Esophagus squamous epithelium (tissue), 5 donors: ENCODE measurements at places on chromosomes 13 and 19. TPM values are rescaled to one million over a fixed set of nuclear protein-coding genes. Genes with fewer than 3 reads are reported as not detected.

The SRRM5 gene
- not detected for total RNA-seq

The RNF113B gene
- not detected for total RNA-seq

The ACER1 gene
- total RNA-seq = 1.7 TPM

DNA sequence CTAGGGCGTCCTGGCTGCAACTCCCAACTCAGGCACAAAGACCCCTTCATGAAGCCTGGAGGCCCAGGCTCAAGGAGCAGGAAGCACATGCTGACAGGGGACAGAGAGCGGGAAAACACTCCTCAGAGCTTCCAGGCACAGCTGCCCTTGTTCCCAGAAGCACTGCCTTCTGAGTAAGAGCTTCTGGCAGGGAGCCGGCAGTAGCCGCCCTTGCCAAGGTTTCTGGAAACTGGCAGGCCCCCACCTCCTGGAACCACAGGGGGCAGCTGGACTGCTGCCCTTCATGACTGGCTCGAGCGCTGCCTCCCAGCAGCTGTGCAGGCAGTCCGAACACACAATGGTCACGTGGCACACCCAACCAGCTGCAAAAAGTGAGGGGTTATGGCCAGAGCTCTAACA lies 33.6 kb upstream of the EPHX3 start:
- peaks cover 35% of the 10 kb centered on the region for H3K4me1 ChIP-seq
- no peak overlapping the region for H3K4me3 ChIP-seq
- peaks cover 100% of the 10 kb centered on the region for H3K36me3 ChIP-seq
- H3K27ac ChIP-seq = peak overlapping the region; percentile 23
- no peak for DNase-seq
- no peaks in the 10 kb centered on the region for H3K27me3 ChIP-seq

DNA sequence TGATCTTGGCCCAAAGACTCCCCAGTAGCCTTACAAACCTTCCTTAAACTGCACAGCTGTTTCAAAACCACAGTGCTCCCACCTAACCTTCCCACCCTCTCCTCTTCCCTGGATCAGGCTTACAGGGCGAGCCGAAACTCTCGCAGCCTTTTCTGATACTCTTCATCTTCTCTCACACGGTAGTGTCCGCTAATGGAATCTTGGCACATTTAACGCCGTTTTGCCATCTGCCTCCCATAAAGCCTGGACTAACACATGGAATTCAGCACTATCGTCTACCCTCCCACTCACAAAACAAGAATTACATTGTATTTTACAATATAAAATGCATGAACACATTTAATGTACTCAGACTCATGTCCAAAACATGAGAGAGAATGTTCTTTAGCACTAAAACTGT lies 135.9 kb downstream of the RAP2A start:
- no peak overlapping the region for H3K4me3 ChIP-seq
- no peak overlapping the region for H3K27ac ChIP-seq
- no peaks in the 10 kb centered on the region for H3K27me3 ChIP-seq
- H3K4me1 ChIP-seq = peaks cover 17% of the 10 kb centered on the region

The ZNF382 gene
- total RNA-seq = 4.4 TPM

DNA sequence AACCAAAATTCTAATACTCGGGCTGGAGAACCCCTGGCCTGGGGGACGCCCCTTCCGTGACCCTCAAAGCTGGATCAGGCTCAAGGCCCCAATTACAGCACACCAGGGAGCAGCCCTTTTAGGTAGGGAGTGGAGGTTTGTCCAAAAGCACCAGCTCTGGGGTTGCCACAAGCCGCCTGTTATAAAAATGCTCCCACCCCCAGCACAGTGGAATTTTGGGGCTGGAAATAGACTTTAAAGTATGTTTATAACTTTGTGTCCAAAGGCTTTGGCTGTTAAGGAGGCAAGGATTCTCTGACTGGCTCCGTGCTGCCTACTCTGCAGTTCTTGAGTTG lies 564 bp upstream of the GMIP start:
- DNase-seq = no peak
- H3K4me1 ChIP-seq = peaks cover 5% of the 10 kb centered on the region
- H3K4me3 ChIP-seq = peak overlapping the region; percentile 69

DNA sequence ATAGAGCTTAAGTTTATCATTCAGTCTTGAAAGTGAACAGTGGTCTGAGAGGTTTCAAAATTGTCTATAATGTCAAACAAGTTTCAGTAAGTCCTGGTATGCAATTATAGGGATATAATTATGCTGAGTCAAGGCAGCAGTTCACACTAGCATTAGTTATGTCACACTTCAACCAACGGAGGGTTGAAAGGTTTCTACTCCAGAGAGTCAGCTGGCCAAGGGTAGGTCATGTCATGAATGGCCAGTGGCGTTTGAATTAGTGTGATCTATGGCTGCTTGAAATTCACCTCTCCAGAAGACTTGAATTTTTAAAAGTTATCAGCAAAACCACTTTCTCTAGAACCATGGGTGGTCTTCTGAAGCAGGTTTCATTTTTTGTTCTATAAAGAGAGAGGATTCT lies 108.6 kb downstream of the TNFRSF19 start:
- no peaks in the 10 kb centered on the region for H3K27me3 ChIP-seq
- no peak overlapping the region for H3K4me3 ChIP-seq
- peaks cover 9% of the 10 kb centered on the region for H3K4me1 ChIP-seq
- H3K27ac ChIP-seq = no peak overlapping the region

DNA sequence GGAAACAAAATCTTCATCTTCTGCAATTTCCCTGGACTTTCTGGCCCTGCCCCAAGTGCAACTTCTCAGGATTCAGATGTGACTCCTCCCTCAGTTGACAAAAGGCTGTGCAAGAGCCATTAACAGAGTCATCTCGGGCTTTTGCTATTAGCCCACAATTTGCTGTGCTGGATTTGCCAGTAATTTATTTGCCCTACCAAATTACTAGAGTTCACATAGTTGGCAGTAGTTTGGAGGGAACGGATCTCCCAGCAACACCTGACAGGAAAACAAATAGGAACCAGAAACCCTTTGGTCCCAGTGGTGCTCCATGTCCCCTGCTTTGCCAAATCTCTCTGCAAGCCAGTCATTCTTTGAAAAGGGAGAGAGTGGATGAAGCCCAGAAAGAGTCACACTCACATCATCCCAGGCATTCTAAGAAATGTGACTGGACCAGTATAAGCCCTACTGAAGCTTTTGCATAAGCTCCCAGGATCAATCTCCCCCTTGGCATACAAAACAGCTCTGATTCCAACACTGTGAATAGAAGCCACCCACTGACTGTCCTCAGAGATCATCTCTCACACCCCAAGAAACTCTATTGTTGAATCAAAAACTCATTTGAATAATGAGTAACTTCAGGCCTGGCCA lies 350.1 kb upstream of the NBEA start:
- no peak for DNase-seq
- H3K4me3 ChIP-seq = no peak overlapping the region
- no peaks in the 10 kb centered on the region for H3K27me3 ChIP-seq
- H3K36me3 ChIP-seq = no peaks in the 10 kb centered on the region
- no peaks in the 10 kb centered on the region for H3K4me1 ChIP-seq

The ASF1B gene
- total RNA-seq = 25.6 TPM

DNA sequence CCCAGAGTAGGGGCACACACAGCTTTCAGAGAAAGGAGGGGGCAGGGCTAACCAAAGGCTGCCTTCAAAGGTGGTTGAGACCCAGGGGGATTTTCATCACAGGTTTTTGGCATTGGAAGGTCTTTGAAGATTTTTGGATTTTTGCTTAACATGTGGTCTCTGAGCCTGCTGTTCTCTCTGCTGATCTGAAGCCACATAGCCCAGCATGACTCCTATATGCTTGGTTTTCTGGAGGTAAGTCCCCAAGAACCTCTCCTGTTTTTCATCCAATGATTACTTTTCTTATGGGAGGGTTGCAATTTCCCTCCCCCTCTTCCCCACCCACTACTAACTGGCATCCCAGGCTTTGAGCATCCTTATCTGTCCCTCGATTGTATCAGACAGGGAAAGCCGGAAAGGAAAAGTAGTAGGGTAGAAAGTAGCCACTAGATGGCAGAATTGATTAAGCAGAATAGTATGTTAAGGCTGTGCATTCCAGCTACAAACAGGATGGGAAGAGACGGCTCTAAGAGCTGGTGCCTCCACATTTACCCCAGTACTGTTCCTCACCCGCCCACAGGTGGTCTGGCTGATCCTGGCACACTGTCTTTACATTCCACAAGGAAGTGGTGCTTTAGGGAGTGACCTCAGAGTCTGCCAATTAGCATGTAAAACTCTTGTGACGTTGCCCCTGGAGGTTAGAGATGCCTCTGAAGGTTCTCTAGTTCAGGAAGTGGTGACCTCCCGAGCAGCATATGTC lies 218.9 kb upstream of the EDNRB start:
- H3K36me3 ChIP-seq = no peaks in the 10 kb centered on the region

DNA sequence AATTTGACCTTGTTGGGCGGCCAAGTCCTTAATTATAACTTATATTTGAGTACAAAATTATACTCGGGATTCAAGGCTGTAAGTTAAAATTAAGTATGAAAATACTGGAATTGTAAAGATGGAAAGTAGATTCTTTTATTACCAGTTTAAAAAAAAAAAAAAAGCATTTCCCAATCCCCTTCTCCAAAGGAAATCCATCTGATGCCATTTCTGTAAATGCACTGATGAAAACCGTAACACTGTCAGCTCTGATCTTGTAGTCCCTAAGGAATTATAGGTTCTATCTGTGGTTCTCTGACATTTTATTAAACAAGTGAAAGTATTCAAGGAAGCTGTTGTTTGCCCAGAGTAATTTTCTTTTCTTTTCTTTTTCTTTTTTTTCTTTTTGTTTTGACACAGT lies 41.6 kb upstream of the HNRNPA1L2 start:
- peak overlapping the region; percentile 81 for H3K4me3 ChIP-seq
- H3K4me1 ChIP-seq = peaks cover 11% of the 10 kb centered on the region
- H3K36me3 ChIP-seq = no peaks in the 10 kb centered on the region
- H3K27me3 ChIP-seq = no peaks in the 10 kb centered on the region
- H3K27ac ChIP-seq = peak overlapping the region; percentile 87

DNA sequence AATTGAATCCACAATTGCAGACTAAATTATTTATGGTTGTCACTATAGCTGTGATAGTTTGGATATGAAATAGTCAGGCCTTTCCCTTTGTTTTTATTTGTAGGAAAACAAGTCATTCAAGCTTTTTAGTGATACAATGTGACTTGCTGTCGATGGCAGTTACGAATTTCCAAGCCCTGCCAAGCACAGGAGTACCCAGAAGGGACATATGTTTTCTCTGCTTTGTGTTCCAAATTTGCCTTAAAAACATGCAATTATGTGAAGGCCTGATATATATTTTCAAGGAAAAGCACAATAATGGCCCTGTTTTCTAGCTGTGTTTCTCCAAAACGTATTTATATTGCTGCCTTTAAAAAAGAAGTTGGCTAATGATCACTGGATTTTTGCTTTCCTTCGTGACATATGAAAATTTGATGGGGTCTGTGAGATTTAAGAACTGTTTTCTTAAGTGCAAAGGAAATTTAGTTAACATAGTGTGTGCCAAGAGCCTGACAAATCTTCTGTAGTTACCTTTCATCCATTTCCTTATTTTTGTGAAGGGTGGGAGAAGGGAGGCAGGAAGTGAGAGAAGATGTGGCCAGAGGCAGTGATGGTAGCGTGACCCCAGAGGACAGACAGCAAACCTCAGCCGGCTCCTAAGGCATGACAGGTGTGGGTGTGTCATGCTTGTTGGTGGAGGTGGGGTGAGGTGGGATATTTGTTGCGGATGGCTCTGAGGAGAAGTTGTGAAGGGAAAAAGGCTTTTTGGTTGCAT lies 79.6 kb downstream of the TEX26 start:
- no peaks in the 10 kb centered on the region for H3K36me3 ChIP-seq
- DNase-seq = no peak
- no peak overlapping the region for H3K27ac ChIP-seq
- no peak overlapping the region for H3K4me3 ChIP-seq
- H3K4me1 ChIP-seq = no peaks in the 10 kb centered on the region

GRCh38 chr19:2978772-2979171 lies 1.4 kb downstream of the TLE6 start:
- no peak for DNase-seq
- H3K4me1 ChIP-seq = peaks cover 49% of the 10 kb centered on the region
- no peaks in the 10 kb centered on the region for H3K36me3 ChIP-seq
- H3K27ac ChIP-seq = no peak overlapping the region
- no peak overlapping the region for H3K4me3 ChIP-seq
- H3K27me3 ChIP-seq = no peaks in the 10 kb centered on the region

The CERS4 gene
- 82.7 TPM for total RNA-seq

The ZNF570 gene
- total RNA-seq = 7.2 TPM

GRCh38 chr19:13187419-13187818 lies 37.2 kb downstream of the IER2 start:
- H3K36me3 ChIP-seq = no peaks in the 10 kb centered on the region
- no peak for DNase-seq
- H3K4me1 ChIP-seq = no peaks in the 10 kb centered on the region
- no peak overlapping the region for H3K27ac ChIP-seq

DNA sequence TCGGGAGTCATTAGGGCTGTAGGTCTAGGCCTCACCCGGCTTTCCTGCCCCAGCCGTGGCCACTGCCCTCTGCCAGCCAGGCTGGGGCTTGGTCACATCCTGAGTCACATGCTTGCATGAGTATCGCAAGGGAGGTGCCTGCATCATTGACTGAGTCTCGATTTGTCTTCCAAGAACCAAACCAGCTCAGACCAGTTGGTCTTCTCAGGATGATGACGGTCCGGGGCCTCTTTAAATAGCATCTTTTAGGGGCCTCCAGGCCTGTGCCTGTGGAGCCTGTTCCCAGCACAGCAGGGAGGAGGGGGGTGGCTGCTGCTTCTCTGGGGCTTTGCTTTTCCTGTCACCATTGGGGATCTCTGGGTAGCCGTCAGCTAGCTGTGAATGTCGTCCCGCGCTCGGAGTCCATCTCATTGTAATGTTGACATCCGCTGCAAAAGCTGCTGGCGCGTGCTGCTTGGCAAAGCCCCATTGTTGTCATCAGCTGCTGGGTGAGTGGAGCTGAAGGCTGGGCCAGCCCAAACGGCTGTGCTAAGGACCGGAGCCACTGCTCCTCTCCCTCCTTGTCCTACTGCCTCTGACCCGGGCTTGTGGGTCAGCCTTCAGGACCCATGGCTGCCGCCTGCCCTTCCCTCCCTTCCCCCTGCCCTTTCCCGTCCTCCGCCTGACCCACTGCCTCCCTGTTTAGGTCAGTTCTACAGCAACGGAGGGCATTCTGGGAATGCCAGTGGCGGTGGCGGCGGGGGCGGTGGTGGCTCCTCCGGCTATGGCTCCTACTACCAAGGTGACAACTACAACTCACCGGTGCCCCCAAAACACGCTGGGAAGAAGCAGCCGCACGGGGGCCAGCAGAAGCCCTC lies 14.3 kb upstream of the QTRT1 start:
- H3K4me3 ChIP-seq = no peak overlapping the region
- H3K27me3 ChIP-seq = no peaks in the 10 kb centered on the region
- peak overlapping the region; percentile 62 for H3K27ac ChIP-seq
- no peak for DNase-seq
- peaks cover 12% of the 10 kb centered on the region for H3K4me1 ChIP-seq
